ENCODE measurements at places on chromosomes 3 and 15.

DNA sequence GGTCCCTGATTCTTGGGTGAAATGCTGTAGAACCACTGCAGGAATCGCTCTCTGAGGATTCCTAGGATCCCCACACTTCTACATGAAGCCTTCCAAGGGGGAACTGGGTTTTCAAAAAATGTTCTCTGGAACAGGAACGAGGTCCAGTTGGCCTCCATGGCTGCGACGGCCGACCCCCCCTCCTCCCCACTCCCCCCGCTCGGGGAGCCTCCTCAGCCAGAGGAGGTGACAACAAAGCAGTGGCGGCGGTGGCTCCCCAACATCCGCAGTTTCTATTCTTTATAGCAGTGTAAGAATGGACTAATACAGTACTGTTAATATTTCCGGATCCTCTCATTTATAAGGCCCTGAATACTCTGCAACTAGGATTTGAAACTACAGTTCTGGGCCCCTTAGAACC is 84.0 kb upstream of the PLAAT1 start:
- no peak for DNase-seq

DNA sequence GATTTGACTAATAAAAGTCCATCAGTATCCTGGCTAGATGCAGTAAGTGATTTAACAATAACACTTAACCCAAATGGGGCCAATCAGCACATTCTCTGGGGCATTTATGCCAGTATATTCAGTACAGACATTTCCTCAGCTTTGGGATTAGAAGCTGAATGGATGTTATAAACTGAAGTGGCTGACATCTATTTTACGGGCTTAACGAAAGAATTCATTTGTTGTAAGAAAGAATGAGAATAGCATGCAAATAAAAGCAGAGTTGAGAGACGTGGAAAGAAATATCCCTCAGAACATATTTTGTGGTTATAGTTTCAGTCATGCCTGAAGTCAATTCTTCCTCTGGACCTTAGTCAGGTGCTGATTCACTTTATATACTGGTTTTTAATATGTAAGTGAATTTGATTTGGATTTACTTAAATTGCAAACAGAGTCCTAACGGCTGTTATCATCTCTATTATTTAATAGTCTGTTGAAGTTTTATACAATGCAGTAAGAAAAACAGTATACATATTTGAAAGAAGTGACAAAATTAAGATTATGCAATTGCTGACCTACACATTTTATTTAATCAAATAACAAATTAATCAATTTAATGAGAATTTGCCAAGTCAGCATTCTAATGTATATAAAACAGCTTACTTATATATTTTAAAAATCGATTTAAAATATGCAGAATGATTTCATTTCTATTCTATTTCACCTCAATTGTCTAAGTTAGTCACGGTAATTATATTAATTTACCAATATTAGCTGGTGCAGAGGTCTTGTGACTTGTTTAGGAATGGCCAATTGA is 513.9 kb upstream of the CADM2 start:
- no peak for DNase-seq

GRCh38 chr3:194307849-194308248 is 43.3 kb downstream of the CPN2 start:
- no peak for DNase-seq

DNA sequence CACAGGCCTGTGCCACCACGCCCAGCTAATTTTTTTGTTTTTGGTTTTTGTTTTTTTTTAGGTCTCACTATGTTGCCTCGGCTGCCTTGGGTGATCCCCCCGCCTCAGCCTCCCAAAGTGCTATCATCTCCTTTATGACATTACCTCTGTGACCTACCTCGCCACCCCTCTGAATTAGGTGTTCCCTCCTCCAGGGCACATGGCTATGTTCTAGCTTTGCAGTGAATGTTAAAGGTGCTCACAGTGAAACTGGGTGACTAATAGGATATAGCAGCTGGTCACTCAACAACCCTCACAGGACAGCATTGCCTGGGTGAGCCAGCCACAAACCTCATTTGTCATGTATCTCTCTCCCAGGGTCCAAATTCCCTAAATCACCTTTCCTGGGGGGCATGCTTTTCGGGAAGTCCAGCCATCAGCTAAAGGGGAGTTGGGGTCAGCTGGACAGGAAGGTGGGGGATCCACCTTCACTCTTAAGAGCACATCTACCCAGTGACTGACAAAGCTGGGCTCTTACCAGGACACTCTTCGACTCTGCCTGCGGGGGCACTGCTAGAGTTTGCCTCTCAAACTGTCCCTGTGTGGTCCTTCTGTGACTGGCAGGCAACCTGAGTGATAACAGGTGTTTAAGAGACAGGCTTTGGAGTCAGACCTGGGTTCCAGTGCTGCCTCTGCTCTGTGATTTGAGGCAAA is 1.6 kb upstream of the TTLL3 start:
- DNase-seq, result no peak

GRCh38 chr15:85097250-85097649 is 115.6 kb downstream of the PDE8A start:
- DNase-seq, result no peak

GRCh38 chr3:72177075-72178050 is 392.4 kb upstream of the PROK2 start:
- peak; percentile 69 for DNase-seq

GRCh38 chr3:136678981-136679380 is 73.2 kb downstream of the STAG1 start:
- DNase-seq, result no peak

DNA sequence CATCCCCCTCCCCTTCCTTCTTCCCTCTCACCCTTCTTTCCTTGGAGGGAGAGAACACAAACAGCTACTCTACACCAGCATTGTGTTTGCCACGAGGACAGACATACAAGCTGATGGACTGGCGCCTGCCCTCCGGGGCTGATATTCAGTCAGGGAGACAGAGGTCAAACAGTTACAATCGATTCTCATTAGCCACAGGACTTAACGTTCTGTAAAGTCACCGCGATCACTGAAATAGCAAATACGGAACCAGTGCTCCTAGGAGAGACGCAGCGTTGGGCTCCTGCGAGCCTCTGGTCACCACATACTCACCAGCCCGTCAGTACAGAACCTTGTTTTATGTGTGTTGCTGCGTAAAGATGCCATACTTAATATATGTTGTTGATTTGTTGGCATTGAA is 108.8 kb downstream of the LRRK1 start:
- no peak for DNase-seq
